NCI-H1436 treated with DMSO at 0.1 percent for 48 hours (cell line): ENCODE measurements at places on chromosomes 1 and 21.

- DNase-seq = no peak
These were observed 147.6 kb upstream of the TNR start for GRCh38 chr1:175890958-175891357.

- no peak for DNase-seq
These were observed 141.0 kb upstream of the KCTD3 start for GRCh38 chr1:215426101-215426500.

GRCh38 chr1:31617916-31618746 lies 642 bp downstream of the HCRTR1 start:
- DNase-seq = no peak

DNA sequence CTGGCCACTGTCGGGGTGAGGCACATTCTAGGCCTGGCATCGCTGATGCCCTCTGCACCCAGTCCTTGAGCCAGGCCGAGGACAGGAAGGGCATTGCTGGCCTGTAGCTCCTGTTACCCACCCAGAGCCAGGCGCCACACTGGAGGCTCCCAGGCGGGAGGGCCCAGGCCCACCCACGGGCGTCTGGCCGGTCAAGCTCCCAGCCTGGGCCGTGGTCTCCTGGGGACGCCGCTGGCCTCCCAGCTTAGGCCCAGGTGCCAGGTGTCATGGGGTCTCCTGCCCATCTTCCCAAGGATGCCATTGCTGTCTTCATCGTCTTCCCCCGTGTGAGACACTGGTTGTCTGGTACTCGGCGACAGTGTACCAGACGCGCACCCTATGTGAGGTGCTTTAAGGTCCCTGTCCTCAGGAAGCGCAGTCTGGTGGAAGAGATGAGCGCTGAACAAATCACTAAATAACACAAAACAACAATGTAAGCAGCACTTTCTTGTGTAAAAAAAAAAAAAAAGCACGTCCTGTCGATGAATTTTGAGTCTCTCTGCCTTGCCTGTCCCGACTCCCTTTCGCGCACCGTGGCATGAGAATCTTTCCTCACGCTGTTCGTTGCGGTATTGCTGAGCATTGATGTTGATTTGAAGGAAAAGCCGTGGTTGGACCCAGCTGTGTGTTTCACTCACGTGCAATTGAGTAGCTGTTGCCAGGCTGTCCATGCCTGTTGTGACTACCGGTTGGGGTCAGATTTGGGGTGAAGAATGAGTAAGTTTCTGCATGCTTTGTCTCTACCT lies 27.0 kb upstream of the TRAPPC10 start:
- DNase-seq = no peak

DNA sequence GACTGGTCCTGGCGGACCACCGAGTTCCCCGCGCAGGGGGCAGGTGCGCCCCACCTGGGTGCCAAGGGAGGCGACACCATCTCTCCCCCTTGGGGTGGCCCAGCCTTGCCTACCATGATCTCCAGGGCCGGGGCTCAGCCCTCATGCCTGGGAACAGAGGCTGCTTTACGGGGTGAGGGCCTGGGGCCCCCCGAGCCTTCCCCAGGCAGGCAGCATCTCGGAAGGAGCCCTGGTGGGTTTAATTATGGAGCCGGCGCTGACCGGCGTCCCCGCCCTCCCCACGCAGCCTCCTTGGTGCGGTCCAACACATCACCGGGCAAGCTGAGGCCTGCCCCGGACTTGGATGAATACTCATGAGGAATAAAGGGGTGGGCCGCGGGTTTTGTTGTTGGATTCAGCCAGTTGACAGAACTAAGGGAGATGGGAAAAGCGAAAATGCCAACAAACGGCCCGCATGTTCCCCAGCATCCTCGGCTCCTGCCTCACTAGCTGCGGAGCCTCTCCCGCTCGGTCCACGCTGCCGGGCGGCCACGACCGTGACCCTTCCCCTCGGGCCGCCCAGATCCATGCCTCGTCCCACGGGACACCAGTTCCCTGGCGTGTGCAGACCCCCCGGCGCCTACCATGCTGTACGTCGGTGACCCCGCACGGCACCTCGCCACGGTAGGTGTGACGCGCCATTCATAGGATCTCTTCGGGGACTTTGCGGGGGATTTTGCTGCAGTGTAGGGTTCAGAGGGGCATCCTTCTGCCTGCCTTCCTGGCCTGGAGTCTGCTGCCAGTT lies 38.2 kb downstream of the TP73 start:
- no peak for DNase-seq

DNA sequence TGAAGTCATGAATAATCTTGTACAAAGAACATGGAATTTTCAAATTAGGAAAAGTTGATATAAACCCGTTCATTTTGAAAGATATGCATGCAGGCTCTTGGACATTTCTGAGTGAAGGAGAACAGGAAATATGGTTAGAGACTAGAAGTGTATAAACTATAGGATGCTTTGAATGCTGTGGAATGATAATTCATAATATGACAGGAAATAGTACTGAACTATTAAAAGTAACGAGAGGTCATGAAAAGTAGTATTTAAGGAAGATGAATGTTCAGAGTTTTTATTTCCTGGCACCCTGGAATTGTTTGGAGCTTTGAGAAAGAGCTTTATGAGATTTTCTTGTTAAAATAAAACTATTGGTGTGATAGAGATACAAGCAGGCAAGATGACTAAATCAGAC lies 18.7 kb upstream of the CRB1 start:
- no peak for DNase-seq

DNA sequence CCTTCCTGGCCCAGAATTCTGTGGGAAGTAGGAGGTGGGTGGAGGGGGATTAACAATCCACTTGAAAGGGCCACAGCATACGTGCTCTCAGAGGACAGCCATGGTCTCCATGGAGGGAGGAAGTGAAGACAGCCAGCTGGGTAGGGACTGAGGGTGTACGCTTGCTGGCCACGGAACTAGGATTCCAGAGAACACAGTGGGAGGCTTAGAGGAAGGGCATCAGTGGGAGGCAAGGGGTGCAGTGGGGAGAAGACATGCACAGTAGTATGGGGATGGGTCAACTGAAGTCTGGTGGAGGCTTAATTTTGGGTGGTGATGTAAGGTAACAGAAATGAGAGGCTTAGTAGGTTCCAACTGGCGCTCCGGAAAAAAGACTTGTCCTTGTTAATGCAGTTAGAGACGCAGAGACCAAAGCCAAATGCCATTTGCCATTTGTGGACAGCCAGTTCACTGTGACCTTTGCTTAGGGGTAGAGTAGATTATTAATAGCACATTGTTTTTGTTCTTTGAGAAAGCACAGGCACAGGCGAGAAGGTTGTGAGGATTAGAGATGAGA lies 103.0 kb downstream of the ZSCAN20 start:
- no peak for DNase-seq

GRCh38 chr1:65166572-65167305 lies 18.7 kb downstream of the AK4 start:
- DNase-seq = no peak

DNA sequence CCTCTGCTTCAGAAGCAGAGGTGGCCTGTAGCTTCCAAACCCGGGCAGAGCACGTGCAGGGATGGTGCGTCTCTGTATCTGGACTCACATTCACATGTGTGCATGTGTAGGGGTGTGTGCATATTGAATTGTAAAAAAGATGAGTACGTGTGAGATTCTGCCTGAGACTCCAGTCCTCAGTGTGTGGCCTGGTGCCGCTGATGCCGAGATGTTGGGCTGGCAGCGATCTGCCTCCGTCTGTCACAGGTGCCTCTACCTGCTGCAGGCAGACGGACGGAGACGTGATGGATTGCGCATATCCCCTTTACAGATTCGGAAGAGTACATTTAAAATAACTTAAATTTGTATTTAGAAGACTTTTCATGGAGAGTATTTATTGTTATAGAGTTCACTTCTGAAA lies 53.6 kb downstream of the ADARB1 start:
- DNase-seq = no peak

- no peak for DNase-seq
These were observed 411 bp downstream of the FAM229A start for GRCh38 chr1:32361674-32362473.
